CD4-positive, alpha-beta T cell treated with Interleukin-17A for 1 hour (primary cell): ENCODE measurements at places on chromosomes 3 and 15.

GRCh38 chr3:153820035-153820434, 301.2 kb upstream of the ARHGEF26 start:
- no peak for DNase-seq

GRCh38 chr3:14949126-14949525, 1.7 kb downstream of the NR2C2 start:
- DNase-seq, result no peak

GRCh38 chr15:23420806-23421575, 26.1 kb downstream of the GOLGA6L2 start:
- no peak for DNase-seq

DNA sequence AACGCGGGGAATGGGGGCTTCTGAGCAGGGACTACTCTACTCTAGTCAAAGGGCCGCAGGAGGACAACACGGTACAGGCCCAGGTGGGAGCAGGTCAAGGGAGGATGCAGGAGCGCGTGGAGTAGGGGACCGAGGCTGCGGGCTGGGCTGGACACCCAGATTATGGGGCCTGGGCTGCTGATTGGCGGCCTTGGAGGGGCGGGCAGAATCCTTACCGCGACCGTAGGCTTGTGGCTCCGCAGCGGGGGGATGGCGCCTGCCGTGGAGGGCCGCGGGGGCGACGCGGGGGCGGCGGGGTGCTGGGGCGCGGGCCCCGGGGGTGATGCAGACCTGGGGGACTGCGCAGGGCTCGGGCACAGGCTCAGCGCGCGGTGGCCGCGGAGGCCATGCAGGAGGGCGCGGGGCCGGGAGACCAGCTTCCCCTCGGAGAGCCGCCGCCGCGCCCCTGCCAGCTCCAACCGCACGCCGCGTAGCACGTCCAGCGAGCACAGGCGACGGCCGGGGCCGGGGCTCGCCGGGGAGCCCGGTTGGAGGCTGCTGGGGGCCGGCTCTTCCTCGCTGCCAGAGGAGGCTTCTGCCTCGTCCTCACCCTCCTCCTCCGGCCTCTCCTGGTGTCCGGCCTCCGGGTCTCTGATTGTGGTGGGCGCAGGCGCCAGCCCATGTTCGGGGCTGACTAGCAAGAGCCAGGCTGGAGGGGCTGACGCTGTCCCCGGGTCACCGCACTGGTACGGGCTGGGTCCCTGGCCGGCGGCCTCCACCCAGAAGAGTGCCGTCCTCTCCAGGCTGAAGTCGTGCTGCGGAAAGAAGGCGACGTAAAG, 12.9 kb downstream of the UBAP1L start:
- DNase-seq, result no peak

- peak; percentile 8 for DNase-seq
Measured at GRCh38 chr3:74267588-74268184, 346.8 kb downstream of the CNTN3 start.

- DNase-seq, result no peak
Measured at GRCh38 chr3:127682561-127682960, 9.8 kb downstream of the ABTB1 start.

- DNase-seq, result no peak
Measured at GRCh38 chr3:4207672-4208071, 95.5 kb upstream of the SETMAR start.

GRCh38 chr3:195802795-195803194, 8.9 kb downstream of the MUC4 start:
- peak; percentile 21 for DNase-seq
